NCI-H2171 treated with DMSO at 0.1 percent for 48 hours (cell line): ENCODE measurements at places on chromosomes 16 and 17.

GRCh38 chr16:66289051-66289680, 77.3 kb upstream of the CDH5 start:
- no peak for DNase-seq

GRCh38 chr17:8670421-8670820, 39.9 kb upstream of the MYH10 start:
- DNase-seq = no peak

DNA sequence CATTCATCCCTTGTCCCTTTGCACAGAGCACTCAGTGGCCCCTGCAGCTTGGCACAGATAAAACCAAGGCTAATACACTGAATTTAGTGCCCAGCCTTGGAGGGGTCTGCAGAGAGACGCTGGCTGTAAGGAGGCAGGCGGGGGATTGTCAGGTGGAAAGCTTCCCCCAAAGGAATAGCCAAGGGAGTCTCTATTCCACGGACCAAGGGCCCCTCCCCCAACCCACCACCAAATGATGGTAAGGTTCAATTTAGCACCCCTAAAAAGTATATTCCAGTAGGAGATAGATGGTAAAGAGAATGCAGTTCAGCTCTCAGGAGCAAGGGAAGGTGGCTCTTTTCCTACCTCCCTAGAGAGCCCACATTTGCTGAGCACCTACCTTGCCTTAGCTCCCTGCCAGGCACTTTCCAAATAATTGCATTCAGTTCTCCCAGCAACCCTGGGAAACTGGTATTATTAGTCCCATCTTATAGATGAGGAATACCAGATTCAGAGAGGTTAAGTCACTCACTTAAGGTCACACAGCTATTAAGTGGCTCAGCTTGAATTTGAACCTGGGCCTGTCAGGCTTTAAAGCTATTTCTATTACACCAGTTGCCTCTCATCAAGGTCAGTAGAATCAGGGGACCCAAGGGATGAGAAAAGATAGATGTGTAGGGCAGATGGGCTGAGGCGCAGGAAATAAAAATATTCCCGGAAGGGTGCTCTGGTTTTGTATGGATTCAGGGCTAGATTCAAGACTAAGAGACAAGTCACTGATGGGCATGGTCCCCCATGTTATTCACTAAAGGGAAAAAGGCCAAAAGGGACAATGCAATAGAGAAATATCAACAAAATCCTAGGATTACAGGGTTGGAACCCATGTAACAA, 20.0 kb upstream of the ZFHX3 start:
- DNase-seq = no peak

DNA sequence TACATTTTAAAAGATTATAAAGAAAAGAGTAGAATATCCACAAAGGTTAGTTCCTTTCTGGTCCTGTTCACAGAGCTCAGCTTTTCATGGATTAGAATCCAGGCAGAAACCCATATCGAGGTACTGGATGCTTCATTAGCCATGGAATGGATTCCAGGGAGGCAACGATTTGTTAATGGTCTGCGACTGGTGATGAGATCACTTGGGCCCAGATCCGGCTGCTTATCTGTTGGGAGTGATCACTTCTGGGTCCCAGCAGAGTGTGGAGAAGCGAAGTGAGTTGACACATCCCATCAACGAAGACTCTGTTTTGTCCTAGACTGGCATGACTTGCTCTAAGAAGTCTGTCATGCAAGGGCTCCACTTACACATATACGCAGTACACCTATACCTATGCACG, 165.8 kb downstream of the MAF start:
- no peak for DNase-seq

- no peak for DNase-seq
These were observed 66.9 kb downstream of the ABR start for GRCh38 chr17:1112875-1113274.

DNA sequence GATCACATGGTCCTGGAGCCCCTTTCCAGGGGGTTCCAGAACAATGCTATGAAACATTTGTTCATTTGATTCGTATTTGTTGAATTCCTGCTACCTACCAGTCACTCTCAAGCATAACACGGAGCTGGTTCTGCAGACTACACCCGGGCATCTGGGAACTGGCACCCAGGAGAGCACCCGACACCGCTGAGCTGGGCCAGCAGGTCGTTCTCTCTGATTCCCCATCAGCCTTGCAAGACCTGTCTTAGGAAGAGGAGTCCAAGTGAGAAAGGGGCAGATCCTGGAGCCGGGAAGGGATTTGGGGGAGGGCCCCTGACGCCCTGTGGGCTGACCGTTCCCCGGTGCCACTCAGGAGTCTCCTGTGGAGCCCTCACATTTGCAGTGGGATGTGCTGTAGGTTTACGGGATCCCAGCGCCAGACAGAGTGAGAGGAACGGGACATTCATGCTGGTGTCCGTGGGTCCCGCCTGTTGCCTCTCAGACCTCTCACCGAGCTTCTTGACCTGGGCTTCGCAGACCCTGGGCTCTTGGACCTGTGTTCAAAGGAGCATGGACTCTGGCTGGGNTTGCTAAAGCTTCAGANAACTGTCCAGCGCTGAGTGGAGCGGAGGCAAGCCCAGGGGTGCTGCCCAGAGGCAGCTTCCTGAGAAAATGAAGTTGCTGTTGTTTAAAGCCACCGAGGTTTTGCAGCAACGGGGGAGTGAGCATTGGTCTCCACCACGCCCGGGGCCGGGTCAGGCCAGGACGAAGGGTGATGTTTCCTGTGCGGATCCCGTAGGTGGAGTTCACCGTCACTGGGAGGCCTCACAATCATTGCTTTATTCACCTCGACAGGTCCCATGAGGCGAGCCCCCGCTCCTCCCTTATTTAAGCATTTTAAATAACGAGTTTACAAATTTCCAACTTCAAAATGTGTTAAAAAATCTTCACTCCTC, 49.2 kb downstream of the METRNL start:
- DNase-seq = no peak

DNA sequence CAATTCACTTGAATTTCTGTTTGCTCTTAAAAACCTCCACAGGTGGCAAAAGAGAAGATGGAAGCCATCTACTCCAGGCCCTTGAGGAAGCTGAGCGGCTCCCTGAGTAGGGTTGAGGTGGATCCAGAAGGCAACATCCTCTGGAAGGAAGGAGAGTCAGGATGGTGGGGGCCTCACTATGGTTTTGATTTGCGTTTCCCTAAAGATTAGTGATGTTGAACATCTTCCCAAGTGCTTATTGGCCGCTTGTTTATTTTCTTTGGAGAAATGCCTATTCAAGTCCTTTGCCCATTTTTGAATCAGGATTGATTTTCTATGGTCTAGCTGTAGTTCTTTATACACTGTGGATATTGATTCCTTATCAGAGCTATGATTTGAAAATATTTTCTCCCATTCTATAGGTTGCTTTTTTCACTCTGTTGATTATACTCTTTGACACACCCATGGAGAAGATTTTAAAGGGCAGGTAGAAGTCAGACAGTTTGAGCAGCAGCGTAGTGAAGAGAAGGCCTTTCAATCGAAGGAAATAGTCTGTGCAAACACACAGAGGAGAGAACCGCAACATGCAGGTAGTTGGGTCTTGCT, 58.6 kb downstream of the WSB1 start:
- DNase-seq = no peak
